Stimulated activated CD8-positive, alpha-beta memory T cell treated with anti-CD3 and anti-CD28 coated beads, Interleukin-4, amount 100 ng/mL, for 24 hours (primary cell): ENCODE measurements at places on chromosomes 12 and 14.

- DNase-seq: no peak
These were observed 13.7 kb downstream of the DDX54 start for GRCh38 chr12:113171543-113171942.

GRCh38 chr12:120887253-120888043 is 16.7 kb downstream of the SPPL3 start:
- DNase-seq: no peak

- no peak for DNase-seq
These were observed 29.4 kb downstream of the KCNA5 start for GRCh38 chr12:5073054-5073453.

DNA sequence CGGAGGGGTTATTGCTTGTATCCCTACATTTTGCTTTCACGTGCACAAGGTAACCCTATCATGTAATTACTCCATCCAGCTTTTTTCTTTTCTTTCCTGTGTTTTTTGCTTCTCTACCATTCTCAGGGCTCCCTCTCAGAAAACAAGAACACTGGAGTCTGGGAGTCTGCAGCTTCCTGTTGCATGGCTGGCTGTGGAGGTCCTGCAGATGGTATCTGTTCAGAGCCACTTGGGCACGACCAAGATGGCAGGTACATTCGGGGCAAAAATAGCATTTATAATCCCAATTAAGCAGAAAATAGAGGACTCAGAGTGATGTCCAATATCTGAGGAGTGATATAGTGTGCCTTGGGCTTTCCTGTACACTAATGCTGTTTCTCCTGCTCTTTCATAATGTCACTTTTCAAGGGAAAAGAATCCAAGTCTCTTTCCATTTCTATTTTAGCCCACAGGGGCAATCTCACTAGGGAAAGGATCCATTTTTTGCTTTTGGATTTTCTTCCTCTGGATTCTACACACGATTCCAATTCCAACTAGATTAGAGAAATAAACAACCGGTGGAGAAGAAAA is 3.2 kb upstream of the NUMB start:
- no peak for DNase-seq

- no peak for DNase-seq
These were observed 1.5 kb downstream of the BATF start for GRCh38 chr14:75523771-75524171.
